Aorta (tissue), 5 donors: ENCODE measurements at places on chromosomes 6 and 20.
A peak's percentile ranks its signal among the peaks of the same experiment; 100 is the strongest.

GRCh38 chr6:170450916-170451761 is 102.0 kb downstream of the PSMB1 start:
- DNase-seq: peak; percentile 58

DNA sequence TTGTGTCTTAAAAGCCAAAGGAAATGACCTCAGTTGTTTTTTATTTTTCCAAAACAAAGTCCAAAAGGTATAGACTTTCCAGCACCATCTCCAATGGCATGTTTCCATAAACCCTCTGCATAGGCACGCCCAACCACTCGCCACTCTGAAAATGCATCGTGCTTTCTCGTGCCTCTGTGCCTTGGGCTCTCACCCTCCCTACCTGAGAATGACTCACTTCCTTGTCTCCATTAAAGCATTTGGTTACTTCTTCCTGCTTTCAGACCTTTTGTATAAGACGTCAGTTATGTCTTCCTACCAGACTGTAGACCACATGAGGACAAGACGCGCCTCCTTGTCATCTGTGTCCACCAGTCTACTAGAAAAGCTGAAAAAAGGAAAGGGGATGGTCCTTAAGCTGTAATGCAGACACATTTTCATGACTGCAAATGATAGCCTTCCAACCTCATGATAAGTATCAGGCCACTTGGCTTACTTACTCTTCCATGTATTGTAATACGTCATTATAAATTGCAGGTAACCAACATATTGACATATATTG is 61.2 kb upstream of the CDYL start:
- no peak for DNase-seq

DNA sequence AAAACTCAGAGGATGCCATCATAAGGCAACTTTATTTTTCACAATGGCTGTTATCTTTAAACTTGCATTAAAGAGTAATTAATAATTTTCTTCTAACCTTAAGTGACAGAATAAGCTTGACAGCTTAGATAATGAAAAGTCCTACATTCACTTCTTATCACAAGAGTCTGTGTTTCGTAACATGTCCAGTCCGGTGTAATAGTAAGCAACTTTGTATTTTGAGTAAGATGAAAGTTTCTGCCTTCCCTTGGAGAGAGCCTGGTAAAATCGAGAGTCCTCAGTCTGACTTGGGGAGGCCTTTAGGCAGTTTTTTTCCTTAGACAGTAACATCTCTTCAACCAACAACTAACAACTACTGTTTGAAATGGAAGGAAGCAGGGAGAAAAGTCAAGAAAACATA is 195.6 kb downstream of the GRM1 start:
- DNase-seq: no peak

DNA sequence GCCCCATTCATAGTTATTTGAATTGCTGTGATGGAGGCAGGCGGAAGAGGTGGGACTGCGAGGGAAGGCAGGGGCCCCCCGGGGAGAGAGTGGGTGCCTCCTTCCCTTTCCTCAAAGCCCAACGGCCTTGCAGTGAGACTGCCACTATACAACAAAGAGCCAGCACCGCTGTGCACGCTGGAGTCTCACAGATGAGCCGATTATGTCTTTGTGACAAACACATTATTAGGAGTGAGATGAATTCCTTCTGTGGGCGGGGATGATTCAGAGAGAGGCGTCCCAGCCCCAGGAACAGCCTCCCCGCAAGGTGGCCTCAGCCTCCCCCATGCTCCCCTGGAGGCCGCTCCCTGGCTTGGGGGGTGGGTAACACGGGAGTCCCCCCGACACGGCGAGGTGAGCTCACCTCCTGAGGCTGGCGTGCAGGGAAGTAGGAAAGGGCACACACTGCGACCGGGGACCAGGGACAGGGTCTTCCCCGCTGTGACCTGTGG is 26.7 kb downstream of the NTSR1 start:
- peak; percentile 62 for DNase-seq

DNA sequence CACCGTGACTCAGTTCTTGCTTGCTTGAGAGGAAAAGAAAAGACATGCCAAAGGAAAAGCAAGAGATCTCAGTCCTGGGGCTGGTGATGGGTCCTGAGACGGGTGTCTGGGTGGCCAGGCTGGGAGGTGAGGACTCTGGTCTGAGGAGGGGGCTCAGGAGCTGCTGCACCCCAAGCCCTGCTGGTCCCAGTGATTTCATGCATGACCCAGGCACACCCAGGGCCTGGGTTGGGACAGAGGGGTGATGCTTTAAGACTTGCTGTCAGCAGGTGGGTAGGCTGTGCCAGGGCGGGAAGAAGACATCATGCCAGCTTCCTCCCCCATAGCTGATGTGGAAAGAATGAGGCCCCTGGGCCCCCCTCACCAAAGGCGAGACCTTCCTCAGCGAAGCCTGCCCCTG is 65.1 kb upstream of the PMEPA1 start:
- no peak for DNase-seq

DNA sequence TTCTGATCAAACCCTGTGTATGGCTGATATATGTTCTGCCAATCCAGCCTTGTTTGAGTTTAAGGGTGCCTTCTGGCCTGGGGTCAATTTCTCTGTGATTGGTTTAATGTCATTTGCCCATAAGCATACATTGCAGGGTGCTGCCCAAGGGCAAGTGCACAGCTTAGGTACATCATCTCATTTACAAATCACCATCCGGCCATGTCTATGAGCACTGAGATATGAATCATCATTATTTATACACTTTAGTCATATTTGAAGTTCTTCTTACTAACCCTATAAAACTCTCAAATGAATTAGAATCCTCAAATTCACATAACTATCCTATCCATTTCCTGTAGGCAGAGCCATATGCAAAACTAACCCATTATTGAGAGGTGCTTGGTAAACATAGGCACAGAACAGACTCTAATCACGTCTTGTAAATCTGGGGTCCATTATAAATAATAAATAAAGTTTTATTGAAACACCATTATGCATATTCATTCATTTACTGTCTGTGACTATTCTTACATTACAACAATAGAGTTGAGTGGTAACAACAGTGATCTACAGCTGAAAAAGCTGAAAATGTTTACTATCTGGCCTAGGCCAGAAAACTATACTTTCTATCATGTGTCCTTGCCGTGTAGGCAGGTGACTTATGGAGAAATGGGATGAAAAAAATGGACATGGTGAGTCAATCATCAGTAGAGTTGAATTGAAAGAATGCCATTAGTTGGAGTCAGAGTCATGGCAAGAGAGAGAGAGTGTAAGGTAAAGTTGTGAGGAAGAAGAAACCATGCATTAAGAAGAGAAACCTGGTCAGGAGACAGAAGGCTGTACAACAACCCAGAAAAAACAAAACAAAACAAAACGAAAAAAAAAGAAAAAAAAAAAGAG is 25.0 kb downstream of the KCNQ5 start:
- no peak for DNase-seq

- DNase-seq: no peak
Observed at GRCh38 chr20:45109634-45110033, 5.3 kb downstream of the WFDC5 start.

DNA sequence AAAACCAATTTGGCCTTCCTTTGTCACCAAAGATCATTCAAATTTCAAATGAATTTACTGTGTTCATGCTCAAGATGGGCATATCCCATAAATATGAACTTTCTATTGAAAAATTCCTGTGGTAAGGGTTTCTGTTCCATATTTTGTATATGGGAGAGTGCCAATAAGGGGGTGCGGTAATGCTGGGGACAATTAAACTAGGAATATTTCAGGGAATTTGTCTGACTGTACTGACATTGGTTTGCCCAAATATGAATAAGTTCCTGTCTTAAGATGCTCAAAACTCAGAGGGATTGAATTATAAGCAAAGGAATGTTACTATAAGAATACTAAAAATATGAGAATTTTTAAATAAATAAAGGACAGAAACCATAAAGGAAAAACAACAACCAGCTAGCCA is 553.0 kb upstream of the MARCKS start:
- no peak for DNase-seq
